Dermis blood vessel endothelial cell (primary cell): ENCODE measurements at places on chromosomes 16 and 17.

GRCh38 chr17:9291912-9292560 lies 270.7 kb downstream of the NTN1 start:
- peak; percentile 70 for DNase-seq

- DNase-seq = no peak
Observed at GRCh38 chr17:34879146-34879545, 82.1 kb downstream of the CCT6B start.

DNA sequence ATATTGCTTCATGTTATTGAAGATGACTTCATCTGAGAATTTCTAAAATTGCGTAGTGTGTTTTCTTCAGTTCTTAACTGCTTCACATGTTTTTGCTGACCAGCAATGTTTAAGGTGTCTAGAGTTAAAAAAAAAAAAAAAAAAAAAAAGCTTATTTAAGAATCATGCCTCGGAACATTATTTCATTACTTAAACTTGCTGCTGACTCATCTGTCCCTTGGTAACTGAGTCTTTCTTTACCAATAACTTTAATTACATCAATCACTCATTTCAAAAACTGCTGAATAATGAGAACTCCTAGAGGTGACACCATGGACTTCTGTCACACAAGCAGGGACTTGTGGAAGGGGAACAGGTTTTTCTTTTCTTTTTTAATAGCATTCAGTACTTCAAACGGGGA lies 16.2 kb downstream of the IRX5 start:
- DNase-seq = no peak

DNA sequence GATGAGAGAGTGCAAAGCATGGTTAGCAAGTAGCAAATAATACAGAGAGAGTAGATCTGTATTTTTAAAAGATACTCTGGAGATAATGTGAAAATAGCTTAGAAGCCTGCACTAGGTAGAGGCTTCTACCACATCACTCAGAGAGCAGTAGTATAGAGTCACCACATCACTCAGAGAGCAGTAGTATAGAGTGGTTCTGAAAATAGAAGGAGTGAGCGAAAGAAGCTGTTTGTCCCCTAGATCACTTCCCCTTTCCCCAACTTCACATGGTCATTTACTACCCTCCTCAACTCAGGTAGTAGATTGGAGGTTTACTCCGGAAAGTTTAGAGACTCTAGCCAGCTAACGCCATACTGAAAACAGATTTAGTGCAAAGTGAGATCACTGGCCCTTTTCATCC lies 17.1 kb downstream of the DGKE start:
- DNase-seq = peak; percentile 8

DNA sequence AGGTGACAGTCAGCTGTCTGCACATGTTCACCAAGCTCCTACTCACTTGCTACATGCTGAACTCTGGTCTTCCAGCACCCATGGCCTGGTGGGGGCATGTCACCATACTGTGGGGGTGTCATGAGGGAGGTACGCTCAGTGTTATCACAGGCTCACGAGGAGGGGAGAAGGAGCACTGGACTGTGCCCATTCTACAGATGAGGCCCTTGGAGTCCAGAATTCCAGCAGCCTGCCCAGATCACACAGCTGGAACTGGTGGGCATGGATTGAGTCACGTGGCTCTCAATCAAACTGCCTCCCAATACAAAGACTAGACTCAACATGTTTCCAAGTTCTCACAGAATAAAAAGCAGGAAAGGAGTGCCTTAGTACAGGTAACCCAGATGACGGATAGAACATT lies 10.7 kb downstream of the AXIN2 start:
- no peak for DNase-seq

DNA sequence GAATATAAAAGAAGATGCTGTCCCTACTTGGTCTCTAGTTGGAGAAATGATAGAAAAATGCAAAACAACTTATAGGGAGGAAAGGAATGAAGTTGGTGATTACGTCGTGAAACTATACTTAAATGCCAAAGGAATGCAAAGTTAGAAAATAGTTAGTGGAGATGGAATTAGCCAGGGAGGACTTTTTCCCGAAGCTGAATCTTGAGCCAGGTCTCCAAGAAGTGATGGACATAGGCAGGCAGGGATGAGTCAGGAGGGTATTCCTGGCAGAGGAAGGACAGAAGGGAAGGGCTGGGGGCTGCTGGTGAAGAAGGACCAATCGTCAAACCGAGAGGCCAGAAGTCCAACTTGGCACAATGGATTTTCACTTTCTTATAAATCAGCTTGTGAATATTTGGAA lies 1.8 kb downstream of the SNTB2 start:
- DNase-seq = peak; percentile 58

DNA sequence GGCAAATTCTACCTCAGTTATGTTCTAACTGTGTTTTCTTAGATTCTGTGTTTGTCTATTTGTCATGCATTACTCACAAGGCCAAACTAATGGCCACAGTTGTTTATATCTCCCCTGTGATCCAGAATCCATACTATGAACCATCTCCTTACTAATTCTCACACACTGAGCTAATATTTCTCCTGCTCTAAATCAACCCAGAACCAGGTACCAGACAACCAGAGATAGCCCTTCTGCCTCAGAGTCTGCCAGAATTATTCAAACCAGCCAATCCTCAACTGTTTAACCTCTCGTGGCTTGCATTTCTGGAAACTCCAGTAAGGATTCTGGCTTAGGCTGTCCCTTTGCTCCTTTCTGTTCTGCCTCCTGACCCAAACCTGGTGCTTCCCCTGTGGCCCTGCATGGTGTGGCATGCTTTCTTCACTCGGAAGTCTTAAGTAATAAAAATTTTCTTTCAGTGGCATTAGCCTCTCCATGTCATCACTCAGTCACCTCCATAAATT lies 59.4 kb downstream of the EFCAB5 start:
- no peak for DNase-seq

DNA sequence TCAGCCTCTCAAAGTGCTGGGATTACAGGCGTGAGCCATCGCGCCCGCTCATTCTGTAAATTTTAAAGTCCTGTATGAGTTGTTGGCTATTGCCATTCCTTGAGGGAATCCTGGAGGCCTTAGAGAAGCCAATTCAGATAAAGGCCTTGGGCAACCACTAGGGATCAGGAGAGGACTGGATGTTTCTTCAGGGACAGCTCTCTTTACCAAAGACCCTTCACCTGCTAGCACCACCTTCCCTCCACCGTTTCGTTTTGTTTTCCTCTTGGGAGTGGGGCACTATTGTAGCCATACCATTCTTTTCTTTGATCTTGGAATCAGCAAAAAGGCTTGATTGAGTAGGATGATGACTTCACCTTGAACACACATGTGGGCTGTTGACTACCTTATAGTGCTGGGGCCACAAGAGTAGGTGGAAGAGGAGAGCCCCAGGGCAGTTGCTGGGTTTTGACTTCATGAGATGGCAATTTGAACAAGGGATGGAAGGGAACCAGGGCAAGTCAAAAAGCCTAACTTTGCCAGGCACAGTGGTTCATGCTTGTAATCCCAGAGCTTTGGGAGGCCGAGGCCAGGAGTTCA lies 7.0 kb upstream of the ANKRD40CL start:
- DNase-seq = no peak

- no peak for DNase-seq
Observed at GRCh38 chr17:67990909-67991308, 5.4 kb downstream of the C17orf58 start.

- peak; percentile 53 for DNase-seq
Observed at GRCh38 chr16:67248401-67249177, at the start of gene SLC9A5. Gene SLC9A5 (plus strand): TSS chr16:67248979. CDS start chr16:67249015, 36 bp downstream.

- DNase-seq = no peak
Observed at GRCh38 chr17:68704871-68705713, 103.9 kb upstream of the FAM20A start.

DNA sequence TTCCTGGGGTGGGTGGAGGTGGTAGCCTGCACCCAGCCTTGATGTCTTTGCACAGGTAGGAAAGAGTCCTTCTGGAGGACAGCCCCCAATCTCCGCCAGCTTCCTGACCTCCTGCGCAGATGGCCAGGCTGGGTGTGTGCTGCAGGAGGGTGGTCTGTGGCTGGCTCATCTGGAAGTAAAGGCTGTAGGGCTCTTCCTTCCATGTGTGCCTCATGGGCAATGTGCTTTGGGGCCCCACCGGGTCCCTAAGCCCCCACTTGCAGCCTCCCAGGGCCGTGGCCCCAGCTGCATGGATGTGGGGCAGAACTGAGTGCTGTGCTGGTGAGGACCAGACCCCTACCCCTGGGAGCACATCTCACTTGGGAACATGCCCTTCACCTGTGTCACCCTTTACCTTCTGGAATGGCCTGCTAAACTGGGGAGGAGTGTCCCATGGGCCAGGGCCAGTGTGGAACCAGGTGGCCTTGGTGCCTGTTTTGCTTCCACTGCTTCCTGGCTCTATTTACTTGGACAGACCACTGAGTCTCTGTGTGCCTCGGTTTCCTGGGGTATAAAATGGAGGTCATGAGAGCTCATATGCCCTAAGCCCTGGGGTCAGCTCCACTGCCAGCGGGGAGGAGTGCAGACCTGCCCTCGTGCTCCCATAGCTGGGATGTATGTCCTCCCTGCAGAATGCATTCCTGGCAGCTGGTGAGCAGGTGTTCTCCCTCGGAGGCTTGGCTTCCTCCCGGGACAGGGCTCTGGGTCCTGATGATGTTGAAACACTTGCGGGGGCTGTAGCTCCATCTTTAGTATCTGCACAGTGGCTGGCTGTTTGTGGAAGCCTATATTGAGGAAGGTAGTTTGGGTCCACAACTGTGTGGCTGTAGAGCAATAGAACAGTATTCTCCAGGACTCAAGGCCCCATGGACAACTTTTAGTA lies 18.0 kb downstream of the MPRIP start:
- DNase-seq = no peak

DNA sequence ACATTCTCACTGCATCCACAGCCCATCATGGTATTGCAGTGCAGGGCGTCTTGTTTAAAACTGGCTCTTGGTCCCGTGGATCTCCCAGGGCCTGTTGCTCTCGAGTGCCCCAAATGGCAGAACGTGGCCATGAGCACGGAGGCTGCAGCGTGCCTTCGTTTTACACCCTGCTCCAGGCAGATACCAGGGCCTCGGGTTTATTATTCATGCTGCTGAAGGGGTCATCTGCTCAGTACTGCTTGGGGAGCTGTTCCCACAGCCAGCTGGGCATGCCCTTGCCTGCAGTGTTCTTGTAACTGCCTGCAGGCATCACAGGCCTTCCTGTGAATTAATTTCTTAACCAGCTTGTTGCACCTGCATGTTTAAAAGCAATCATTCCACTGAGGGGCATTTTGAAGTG lies 129.7 kb upstream of the CHMP6 start:
- DNase-seq = peak; percentile 38

DNA sequence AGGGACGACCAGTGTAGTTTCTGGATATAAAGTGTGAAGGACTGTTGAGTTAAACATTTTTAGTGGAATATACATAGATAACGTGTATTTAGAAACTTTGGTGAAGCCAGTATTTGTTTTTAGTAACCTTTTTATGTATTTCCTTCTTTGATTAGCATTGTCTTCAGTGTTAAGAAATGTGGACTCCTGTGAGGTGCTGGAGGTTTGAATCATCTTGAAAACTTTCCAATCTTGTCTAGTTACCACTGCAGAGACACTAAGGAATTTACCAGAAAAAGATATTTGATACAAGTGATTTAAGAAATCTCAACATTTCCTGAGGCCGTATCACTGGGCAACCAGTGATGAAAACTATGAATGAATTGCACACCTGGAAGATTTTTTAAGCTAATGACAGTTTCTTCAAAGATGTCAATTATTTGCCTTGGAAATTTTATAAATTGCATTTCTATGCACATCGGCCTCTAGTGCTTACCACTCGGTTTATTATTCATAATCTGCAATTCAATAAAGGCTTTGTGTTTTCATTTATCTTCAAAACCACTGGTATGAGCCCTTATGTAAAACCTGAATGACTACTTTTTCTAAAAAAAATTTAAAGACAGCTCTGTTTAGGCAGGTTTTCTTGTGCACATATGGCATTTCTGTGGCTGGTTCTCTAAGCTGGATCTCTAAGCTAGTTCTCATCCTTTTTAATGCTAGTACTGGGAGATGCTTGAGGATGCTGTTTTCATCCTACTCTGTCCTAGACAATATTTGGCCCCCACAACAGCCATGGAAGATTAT lies 31.4 kb upstream of the ADCY7 start:
- no peak for DNase-seq

DNA sequence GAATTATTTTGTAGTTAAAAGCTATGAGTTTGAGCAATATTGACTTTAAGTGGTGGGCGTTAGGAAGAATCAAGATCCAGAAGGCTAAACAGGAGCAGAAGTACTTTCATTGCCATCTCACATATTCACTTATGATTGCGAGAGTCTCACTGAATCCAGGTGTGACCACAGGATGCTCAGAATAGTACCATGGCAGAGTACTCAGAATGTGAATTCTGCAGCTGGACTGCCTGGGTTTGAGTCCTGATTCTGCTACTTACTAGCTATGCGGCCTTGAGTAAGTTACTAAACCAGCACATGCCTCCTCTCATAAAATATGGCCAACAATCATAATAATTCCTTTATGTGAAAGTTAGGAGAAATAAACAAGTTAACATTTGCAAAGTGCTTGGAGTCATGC lies 109.5 kb downstream of the CA10 start:
- DNase-seq = no peak

DNA sequence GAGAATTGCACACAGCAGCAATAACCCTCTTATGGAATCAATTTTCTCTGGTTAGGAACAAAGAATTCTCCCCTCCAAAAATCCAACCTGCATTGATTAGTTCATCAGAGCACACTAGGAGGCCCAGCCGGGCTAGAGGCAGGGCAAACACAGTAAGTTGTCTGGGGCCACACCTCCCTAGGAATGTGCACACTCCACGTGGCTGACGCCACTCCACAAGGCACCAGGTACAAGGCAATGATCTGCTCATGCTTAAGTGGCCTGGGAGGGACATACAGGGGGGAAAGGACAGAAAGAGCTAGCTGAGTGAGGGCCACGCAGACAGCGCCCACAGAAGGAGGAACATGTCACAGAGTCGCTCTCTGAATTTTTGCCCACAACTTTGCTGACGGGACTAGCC lies 107.6 kb downstream of the SLC39A11 start:
- peak; percentile 29 for DNase-seq

- no peak for DNase-seq
Observed at GRCh38 chr17:30541802-30542201, 64.6 kb downstream of the GOSR1 start.

- no peak for DNase-seq
Observed at GRCh38 chr16:72255786-72256185, 83.8 kb upstream of the PMFBP1 start.

DNA sequence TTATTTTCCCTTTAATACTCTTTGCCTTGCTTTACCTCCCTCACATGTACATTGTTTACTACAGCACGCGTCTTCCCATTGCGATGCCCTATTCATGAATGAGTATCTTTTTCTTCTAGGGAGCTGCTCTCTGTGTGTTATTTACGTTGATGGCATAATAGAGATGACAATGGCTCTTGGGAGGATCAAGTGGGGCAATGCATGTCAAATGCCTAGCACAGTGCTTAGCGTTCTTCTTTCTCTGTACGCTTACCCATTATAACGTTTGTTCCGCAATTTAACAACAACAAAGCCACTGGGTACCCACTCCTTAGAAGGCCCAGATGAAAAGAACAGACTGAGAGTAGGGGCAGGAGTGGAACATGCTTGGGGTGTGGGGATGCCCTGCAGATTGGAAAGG lies 271.6 kb upstream of the TNRC6C start:
- DNase-seq = no peak
